Lung microvascular endothelial cell (primary cell): ENCODE measurements at places on chromosomes 1 and 21. TPM values are rescaled to one million over a fixed set of nuclear protein-coding genes. Genes with fewer than 3 reads are reported as not detected.

- peak; percentile 39 for DNase-seq
These were observed 3.1 kb downstream of the PANK4 start for GRCh38 chr1:2523191-2523890.

GRCh38 chr1:41365772-41366454, 4.7 kb downstream of the FOXO6 start:
- DNase-seq = no peak

DNA sequence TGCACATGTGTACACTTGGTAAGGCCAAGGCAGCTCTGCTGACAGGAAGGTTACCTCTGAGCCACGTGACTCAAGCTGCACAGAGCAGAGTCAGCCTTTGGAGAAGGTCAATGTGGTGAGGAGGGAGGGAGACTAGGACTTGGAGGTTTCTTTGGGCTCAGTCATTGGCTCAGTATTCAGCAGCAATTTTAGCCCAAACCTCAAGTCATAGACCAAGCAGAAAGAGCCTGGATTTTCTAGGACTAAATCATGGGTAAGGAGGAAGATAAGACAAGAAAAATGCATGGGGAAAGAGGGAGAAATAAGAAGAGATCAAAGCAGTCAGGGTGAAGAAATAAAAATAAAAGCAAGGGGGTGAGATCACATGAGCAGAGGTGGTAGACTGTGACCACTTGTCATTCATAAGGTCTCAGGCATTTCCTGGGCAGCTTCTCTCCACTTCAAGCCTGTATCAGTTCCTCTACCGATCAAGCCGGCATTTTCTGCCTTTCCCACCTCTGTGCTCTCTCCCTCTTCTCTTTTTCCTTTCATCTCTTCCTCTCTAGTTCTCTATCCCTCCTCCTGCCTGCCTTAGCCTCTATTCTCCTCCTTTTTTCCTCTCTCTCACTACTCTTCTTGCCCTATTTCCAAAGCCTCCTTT, 51.7 kb upstream of the DUSP10 start:
- no peak for DNase-seq

- DNase-seq = no peak
These were observed 70.0 kb upstream of the MAGI3 start for GRCh38 chr1:113320272-113320671.

DNA sequence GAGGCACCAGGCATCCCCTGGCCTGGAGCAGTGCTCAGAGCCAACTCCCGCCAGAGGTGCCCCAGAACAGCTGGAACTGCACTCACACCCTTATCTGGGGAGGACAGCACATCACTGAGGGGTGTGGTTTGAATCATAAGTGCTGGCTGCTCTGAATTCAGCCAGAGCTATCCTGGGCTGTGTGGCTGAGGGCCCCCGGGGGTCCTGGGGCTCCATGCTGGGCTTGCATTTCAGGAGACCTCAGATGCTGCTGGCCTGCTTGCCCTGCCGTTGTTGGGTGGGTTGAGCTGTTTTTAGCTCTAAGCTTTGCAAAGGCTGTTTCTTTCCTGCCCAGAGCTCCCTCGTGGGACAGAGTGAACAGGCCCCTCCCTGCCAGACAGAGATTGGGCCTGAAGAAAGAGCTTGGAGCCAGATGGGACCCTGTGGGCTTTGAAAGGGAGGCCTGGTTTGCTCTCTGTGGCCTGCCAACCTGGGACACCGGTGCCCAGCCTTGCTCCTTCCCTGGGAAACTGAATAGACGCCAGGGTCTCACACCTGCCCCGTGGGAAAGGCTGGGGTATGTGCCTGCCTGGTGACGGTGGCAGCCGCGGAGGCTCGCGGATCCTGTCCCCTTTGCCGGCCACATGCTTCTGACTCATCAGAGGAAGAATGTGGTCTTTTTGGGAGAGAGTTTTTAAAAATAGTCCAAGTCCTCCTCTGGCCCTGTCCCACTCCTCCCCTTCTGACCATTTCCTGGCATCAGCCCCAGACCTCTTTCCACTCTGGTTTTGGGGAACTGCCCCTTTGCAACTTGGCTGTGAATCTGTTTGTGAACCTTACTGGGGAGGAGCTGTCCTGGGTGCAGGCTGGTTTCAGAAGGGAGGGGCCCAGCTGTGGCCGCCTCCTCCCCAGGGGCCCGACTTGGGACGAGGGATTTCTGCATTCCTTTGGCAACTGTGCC, 30.0 kb downstream of the ARHGEF10L start:
- DNase-seq = no peak

DNA sequence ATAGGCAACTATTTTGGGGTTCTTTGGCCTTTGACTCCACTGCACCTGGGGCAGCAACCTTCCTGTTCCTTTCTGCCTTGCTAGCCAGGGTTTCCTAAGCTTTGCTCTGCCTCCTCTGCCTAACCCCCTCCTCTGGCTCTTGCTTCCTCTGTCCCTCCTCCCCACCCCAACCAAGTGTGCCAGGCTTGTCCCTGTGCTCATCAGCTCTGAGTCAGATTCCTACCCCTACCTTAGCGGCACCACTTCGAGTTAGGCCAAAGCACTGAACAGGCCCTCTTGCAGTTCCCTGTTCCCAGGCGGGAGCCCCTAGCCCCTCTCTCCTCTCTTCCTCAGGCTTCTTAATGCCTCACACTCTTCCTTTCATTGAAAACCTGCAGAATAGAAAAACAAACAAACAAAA, 74.8 kb upstream of the HAO2 start:
- no peak for DNase-seq

DNA sequence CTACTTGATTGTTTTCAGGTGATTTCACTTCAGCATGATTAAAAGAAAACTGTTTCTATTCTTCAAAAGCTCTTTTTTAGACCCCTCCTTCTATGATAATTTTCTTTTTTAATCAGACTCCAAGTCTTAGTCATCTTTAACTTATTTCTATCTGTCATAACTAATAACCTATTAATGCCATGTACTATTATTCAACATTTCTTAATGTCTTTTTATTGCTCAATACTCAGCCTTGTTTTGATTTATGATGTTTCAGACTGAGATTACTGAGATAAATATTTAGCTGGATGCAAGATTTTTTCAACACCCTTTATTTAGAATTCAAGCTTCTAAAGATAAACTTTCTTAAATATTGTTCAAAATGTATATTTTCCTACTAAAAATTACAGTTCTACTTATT, 53.6 kb downstream of the ATP6V1G3 start:
- no peak for DNase-seq

GRCh38 chr21:38818325-38818723, 12.6 kb downstream of the ETS2 start:
- DNase-seq = no peak

DNA sequence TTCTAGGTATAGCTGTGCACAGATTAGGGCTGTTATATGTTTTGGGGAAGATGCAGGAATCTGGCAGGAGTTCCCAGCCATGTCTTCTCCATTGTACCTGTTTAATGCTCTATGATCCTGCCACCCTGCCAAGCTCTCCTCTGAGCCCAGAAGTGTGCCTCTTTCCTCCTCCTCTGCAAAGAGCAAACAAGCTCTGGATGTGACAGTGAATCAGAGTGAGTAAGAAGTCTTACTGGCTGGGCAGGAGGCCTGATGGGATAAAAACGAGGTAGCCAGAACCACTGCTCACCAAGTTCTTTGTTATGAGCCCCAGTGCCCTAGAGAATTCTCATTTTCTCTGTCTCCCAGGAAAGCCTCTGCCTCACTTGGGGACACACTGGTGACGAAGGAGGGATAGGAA, 69.0 kb downstream of the BRINP2 start:
- DNase-seq = no peak

DNA sequence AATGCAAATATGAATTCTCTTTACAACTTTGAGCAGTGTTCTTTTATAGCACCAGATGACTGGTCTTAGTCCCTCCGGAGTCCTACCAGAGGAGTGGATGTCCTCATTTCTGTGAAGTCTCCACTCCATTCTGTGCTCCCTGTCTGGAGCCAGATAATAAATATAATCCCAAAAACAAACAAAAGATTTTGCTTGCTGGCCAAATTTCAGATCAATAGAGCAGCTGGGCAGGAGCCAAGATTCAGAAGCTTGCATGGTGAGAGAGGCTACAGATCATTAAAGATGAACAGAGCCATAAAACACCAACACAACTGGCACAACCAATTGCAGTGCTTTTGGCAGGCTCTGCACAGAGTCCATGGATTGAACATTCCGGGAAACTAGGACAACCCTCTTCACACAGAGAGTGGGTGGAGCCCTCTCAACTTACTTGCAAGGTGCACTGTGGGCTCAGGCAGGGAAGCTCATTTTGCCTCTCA, 231.5 kb upstream of the SNX7 start:
- no peak for DNase-seq

- no peak for DNase-seq
These were observed 12.1 kb downstream of the PLOD1 start for GRCh38 chr1:11946647-11947046.

DNA sequence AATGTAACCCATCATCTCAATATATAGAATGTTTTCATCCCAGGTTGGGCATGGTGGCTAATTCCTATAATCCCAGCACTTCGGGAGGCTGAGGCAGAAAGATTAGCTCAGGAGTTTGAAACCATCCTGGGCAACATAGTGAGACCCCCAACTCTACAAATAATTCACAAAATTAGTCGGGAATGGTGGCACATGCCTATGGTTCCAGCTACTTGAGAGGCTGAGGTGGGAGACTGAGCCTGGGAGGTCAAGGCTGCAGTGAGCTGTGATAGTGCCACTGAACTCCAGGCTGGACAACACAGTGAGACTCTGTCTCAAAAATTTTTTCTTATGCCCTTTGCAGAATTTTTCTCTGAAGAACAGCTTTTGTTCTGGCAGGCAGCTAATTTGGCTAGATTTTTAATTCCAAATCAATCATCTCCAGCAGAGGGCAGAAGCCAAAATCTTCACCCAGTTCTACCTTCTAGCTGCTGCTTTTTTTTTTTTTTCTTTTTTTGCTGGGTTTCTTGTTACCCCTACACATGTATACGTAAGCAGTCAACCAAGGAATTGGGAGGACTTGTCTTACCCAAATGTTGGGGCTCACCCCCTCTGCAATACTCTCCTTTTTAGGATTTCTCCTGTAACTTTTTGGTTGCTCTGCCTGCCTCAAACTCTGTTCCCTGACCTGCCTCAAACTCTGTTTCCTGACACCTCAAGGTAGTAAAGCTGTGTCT, 2.7 kb upstream of the RAD54L start:
- DNase-seq = peak; percentile 33

DNA sequence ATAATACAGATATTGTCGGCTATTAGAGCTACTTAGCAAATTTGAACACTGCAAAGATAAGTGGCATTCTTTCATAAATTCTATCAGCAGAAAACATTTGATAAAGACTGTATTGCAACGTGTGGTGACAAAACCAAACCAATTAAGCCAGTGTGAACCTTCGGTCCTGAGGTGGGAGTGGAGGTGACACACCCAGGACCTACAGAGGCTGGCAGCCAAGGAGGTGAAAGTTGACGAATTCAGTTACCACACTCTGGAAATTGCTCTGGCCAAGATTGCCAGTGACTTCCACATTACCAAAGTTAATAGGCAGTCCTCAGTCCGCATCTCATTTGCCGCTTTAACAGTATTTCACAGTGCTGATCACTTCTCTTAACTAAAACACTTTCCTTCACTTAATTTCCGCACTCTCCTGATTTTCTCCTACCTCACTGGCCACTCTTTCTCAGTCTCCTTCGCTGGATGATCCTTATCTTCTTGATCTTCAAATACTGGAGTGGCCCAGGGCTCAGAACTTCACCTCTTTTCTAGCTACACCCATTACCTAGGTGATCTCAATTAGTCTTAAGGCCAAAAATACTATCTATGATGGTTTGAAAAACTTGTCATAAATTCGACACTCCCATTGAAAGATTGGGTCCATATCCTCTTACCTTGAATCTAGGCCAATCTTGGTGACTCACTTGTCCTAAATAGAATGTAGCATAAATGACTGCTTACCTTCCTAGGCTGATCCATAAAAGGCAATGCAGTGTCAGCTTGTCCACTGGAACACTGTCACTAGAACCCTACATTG, 5.1 kb upstream of the CDC42BPA start:
- DNase-seq = no peak

GRCh38 chr1:206911064-206911663, 10.6 kb downstream of the FCMR start:
- DNase-seq = peak; percentile 68

DNA sequence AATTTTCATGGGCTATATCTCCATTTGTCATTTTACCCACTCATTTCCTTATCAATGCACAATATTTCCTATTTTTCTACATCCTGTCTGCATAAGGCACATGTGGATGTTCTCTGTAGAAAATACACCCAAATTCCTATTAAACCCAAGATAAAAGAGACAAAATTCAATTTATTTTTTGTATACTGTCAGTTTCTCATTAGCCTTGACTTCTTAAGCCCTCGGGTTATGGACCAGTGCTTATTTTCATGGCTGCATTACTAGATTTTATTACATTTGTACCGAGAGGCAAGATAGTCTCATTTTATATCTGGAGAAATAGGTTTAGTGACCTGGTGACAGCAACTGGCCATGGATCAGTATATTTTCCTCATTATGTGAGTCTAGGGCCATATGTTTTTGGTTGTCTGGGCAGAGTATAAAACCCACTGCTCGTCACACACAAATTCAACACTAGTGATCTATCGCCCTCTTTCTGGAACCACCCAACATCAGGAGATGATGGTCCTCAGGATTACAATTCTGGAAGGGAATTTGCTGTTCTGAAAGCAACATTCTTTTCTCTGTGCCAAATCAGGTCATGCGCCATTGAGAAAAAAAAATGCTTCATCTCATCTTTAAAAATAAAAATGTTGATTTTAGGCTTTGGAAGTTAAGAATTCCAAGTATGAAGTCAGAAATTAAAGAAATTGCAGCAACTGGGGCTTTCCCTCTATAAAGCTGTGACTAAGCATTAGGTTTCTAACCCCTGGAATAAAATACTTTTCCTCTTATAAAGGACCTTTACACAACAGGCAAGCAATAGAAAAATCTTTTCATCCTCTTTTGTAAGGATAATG, 81.4 kb downstream of the ASTN1 start:
- no peak for DNase-seq

GRCh38 chr1:223298701-223299100, 65.3 kb downstream of the SUSD4 start:
- no peak for DNase-seq

DNA sequence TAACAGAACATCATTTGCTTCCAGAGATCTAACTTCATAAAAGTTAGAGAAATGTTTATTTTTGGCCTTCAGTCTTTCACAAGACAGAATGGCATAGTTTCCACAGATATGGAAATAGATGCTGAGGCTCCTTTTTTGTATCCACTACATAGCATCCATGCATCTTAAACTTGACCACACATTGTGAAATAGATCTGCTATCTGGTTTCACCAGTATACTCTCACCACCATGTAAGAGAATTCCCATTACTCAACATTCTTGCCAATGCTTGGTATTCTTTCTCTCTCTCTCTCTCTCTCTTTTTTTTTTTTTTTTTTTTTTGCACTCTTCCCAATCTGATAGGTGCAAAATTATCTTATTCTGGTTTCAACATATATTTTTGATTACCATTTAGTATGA, 52.1 kb upstream of the PRMT6 start:
- no peak for DNase-seq

Gene IQCC
- total RNA-seq = 0.65 and 0.79 TPM in 2 replicates

Gene CFHR2
- total RNA-seq = not detected in 2 replicates

Gene ATP1A4
- total RNA-seq = not detected in 2 replicates

Gene RBP7
- total RNA-seq = 0.22 TPM in 1 of 2 replicates, not detected in the other

Gene PTGFR
- total RNA-seq = under 0.01 and 0.22 TPM in 2 replicates

Gene CD247
- not detected in 2 replicates for total RNA-seq

Gene PANK4
- 14.8 and 21.0 TPM in 2 replicates for total RNA-seq

Gene DMRTA2
- total RNA-seq = not detected in 2 replicates
